NCI-H2171 (cell line): ENCODE measurements at places on chromosomes 4 and X.

GRCh38 chr4:38526412-38526811 is 137.6 kb upstream of the KLF3 start:
- DNase-seq: no peak

DNA sequence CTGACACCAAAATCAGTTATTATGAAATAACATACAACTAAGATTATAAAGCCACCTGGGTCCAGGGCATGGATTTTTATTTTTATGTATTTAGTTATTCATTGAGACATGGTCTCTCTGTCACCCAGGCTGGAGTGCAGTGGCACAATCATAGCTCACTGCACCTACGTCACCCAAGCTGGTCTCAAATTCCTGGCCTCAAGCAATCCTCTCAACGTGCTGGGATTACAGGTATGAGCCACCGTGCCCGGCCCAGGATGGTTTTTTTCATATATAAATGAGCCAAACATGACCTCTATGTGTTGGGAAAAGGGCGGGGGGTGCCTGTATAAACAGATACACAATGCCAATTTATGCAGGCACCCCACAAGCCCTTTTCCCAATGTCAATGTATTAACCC is 24.6 kb downstream of the ZNF630 start:
- no peak for DNase-seq

- no peak for DNase-seq
Measured at GRCh38 chr4:3478446-3479357, 15.6 kb downstream of the DOK7 start.

- no peak for DNase-seq
Measured at GRCh38 chr4:3111461-3111860, 37.0 kb downstream of the HTT start.

DNA sequence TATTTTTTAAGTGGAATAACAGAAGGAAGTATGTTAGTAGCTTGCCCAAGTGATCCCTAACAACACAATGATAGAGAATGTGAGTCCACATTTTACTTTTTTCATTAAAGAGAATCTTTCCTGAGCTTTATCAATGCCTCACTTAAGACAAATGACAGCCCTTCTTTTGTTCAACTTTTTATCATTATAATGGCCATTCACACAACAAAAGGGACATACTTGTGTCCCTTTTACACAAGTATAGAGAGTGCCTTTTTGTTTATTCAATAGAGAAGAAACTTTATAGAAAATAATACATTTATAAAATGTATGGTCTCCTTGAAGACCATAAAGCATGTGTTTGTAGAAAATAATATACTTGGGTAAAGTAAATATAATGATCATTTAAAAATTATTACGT is 96.3 kb downstream of the PDE5A start:
- DNase-seq: no peak

DNA sequence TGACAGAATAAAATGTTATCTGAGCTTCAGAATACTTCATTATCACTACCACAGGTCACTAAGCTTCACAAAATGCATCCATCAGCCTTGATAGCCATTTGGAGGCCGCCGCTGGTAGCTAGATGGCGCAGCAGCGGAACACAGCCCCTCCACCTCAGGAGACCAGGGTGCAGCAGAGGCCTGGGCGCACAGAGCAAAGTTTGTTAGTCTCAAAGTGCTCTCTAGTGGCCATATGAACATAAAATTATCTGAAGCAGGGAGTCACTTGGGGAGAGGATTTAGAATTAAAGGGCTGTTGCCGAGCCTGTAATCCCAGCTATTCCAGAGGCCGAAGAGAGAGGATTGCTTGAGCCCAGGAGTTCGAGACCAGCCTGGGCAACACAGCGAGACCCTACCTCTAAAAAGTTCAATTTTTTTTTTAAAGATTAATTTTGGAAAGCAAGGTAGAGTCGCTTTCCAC is 8.1 kb upstream of the DCTD start:
- peak; percentile 10 for DNase-seq

DNA sequence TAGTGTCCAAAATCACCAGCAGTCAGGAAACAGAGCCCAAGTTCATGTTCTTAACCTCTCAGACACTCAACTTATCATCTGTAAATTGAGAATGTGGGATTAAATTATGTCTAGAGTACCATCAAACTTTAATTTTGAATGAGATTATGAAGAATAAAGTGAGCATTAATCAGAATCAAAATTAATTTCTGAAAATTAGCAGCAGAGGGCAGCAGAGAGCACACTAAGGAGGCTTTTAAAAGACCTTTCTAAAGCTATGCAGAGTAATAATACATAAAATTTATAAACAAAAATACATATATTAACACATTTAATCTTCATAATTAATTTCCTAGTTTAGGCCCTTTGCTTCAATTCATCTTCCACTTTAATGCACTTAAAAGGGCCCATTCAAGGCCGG is 7.1 kb downstream of the TASL start:
- no peak for DNase-seq

DNA sequence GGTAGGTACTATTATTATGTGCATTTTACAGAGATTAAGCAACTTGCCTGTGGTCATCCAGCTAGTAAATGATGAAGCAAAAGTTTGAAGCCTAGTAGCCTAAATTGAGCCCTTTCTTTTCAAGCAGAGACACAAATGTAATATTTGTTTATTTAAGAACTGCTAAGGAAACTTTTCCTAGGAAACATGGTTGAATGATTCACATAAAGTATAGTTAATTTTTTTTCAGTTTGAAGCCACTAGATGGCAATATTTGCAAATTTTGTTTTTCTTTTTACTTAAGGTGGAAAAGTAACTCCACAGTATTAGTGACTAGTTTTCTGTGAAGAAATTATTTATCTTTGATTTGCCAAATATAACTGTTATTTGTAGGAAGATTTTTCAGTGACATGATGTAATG is 52.8 kb upstream of the ANKRD17 start:
- no peak for DNase-seq

DNA sequence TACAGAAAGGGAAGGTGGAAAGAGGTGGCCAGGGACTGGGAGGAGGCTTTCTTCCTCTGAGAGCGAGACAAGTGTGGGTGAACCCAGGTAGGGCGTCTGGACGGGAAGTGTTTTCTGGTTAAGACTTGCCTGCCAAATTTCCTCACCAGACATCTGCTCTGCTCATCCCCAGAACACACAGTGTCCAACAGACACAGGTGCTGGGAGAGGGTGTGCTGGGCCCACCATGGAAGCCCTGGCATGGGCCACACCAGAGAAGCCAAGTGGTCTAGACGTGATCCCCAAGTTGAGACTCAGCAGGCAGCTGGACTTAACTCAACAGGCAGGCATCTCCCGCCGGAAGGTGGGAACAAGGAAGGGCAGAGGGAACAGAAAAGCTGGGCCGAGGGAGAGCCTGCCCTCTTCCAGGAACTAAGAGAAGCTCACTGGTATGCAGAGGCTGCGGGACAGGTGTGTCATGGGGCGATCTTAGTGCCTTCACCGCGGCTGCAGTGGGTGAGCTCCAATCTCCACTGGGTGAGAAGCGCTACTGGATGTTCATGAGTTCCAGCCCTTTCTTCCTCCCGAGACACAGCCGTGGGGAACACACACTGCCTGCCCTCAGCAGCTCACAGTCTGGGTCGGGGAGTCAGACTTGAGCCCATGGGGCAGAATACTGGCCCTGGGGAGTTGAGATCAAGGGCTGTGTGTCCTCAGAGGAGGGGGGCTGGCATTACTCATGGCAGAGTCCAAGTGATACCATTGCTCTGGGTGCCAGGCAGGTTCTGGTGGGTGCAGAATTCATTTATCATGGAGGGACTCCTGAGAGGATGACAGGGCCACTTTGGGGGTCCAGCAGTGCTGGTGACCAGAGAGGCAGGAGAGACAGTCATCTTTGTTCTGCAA is 110.2 kb downstream of the CPZ start:
- no peak for DNase-seq

DNA sequence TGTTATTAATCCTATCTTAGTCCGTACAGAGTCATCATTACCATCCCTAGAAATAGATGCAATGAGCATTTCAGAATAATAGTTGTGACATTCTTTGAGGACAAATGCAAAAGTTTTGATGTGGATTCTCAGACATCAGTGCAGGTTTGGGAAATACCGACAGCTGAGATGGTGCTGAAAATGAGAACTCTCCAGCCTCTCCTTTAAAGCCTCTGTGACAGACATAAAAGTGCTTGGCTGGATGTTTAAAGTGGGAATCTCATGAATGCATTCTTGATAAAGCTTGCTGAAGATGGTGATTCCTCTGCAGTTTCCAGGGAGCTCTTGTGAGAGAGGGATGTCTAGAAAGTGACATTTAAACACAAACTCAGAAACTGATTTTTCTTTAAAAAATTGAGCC is 35.0 kb upstream of the SLC7A11 start:
- DNase-seq: no peak

GRCh38 chrX:10648614-10649013 is 28.2 kb upstream of the MID1 start:
- peak; percentile 7 for DNase-seq

DNA sequence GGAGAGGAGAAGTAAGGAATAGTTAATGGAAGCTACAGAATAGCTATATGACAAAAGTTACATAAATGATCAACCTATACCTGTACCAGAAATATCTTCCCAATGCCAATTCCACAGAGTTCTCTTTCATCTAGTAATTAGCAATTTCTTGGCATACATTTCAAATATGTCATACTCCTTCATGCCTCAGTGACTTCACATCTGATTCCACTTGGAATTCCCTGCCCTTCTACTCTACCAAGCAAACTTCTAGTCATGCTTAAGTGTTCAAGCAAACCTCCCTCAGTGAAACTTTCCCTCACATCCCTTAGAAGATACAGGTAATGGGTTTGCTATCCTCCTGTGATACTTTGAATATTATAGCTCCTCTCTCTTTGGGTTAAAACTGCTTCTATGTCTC is 127.1 kb downstream of the KLHL13 start:
- DNase-seq: no peak
